Stimulated activated CD8-positive, alpha-beta memory T cell treated with anti-CD3 and anti-CD28 coated beads, Interleukin-2, amount 100 ng/mL, for 48 hours (primary cell): ENCODE measurements at places on chromosomes 16 and 17.

DNA sequence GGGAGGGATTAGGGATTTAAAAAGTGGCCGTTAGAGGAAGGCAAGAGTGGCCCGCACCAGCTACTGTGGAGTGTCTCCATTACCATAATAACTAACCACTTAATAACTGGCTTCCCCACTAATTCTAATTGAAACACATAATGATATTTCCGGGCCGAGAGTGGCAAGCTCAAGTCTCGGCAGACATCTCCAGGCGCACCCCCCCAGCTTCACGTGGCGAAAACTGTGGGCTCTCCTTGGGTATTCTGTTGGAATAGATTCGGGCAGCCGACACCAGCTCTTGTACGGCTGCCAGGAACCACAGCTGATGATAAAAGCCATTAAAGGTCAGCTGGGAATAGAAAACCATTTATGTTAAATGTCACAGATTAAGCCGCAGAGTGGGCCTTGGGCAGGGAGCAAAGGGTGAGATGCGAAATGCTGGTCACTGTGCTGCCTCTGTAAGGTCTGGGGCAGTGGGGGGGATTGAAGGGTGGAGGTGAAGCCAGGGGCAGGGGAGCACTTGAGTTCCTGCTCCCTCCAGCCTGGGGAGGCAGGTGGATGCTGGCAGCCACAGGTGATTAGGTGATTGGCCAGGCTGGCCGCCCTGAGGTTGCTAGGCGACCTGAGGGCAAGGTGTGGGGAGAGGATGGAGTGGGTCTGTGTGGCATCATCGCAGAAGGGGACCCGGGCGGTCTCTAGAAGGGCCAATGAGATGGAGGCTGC is 115.6 kb upstream of the SDK2 start:
- no peak for DNase-seq

DNA sequence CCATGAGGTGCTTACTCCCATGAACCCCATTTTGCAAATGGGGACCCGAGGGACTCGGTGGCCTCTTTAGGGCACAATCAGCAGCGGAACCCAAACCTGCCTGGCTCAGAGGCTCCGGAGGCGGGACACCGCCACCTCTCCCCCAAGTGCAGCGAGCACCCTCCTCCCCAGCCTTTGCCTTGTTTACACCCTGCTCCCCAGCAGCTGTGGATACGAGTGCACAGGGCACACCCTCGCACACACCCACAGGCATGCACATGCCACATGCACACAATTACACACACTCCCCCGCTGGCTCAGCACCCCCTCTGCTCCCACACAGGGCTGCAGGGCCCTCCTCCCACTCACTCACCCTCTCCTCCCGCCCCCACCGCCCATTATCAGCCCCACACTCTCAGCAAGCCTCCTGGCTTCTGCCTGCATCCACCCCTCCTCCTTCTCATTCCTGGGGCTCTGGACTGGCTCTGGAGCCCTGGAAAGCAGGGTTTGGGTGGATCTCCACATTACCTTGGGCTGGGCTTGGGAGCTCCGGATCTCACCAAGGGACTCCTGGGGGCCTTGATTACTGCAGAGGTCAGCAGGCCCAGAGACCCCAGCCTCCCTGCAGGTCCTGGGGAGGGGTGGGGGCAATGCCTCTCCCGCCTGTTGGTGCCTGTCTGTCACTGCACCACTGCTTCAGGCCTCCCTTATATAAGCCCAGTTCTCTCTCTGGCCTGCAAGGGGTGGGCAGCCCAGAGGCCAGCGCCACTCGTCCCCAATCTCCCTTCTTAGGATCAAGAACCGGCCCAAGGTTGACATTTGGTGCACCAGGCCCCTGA is 6.4 kb downstream of the PDK2 start:
- DNase-seq: no peak

DNA sequence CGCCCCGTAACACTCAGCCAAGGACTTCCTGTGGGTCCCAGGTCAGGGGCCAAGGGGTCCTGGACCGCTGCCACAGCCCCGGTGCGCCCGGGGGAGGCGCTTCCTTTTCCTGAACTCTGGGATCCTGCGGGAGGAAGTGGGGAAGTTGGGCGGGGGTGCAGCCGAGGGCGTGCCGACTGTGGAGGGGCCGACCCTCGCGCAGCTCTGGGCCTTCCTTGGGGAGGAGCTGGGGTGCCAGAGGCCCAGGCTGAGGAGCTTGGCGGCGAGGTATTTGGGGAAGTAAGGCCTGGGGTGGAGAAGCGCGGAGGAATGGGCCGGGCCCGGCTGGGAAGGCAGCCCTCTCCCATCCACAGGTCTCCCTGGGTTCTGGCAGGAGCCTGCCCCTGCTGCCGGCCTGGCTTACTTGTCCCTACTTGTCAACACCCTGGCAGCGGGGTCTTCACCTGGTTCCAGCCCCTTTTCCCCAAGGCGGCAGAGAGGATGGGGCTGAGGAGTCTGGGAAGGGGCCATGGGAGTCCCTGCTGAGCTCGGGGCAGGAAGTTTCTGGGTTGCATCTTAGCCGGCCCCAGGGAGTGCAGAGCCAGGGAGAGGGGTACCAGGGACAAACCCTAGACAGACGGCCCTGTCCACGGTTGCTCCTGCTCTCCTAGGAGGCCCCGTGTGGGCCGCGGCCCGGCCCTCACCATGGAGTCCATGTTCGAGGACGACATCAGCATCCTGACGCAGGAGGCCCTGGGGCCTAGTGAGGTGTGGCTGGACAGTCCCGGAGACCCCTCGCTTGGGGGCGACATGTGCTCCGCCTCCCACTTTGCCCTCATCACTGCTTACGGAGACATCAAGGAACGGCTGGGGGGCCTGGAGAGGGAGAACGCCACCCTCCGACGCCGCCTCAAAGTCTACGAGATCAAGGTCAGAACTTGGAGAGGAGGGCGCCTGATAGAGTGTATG is 1.7 kb downstream of the TBKBP1 start:
- no peak for DNase-seq

DNA sequence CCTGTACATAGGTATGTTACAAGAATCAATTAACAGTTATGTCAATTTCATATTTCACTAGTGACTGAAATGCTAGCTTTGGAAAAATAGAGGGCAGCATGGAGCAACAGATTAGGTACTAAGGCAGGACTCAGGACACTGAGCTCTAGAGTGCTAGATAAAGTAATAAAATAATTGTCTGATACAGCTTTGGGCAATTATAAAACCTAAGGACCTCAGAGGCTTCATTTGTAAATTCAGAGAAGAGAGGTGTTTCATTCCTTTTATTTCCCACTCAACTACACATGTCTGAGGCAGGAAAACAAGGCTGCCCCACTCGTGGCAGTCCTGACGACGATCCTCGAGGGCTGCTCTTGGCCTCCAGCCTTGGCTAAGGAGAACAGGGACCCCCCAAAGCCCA is 81.5 kb downstream of the CA4 start:
- no peak for DNase-seq

DNA sequence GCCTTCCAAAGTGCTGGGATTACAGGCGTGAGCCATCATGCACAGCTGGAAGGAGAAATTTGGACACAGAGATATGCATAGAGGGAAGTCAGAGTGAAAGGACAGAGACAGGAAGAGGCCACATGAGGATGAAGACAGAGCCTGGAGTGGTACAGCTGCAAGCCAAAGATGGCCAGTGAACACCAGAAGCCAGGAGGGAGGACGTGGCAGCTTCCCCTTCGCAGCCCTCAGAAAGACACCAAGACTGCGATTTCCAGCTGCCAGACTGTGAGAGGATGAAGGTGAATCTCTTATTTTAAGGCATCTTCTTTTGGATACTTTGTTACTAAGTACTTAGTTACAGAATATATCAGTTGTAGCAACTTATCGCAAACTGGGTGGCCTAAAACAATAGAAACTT is 60.5 kb upstream of the PLCG2 start:
- DNase-seq: no peak

DNA sequence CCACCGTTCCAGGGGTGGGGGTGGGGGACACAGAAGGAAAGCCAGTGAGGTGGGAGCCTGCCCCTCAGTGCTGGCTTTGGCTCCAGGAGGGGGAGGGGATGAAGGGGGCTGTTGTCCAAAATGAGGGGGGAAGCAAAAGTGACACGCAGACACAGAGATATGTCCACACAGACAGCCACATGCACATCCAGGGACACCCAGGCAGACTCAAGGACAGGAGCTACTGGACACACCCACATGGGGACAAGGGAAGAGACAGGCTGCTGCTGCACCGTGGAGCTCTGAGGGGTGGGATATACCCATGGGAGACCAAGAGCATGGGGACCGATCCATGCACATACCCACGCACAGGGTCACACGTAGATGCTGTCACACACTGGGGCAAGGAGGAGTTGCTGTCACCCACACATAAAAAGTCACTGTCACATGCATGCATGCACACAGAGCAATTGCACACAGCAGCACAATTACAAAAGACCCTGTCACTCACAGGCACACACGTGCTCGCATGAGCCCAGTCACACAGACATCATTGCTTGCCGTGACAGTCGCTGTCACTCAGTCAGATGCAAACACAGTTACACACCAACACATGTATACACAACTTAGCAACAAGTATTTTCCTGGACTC is 1.3 kb downstream of the THRA start:
- no peak for DNase-seq

GRCh38 chr17:82017612-82018151 is 5.0 kb downstream of the CENPX start:
- no peak for DNase-seq

GRCh38 chr17:81378941-81379511 is 16.2 kb upstream of the BAHCC1 start:
- no peak for DNase-seq

- DNase-seq: no peak
Measured at GRCh38 chr17:46958041-46958591, 20.9 kb downstream of the RPRML start.

GRCh38 chr17:74252211-74252610 is 21.8 kb upstream of the DNAI2 start:
- DNase-seq: no peak

DNA sequence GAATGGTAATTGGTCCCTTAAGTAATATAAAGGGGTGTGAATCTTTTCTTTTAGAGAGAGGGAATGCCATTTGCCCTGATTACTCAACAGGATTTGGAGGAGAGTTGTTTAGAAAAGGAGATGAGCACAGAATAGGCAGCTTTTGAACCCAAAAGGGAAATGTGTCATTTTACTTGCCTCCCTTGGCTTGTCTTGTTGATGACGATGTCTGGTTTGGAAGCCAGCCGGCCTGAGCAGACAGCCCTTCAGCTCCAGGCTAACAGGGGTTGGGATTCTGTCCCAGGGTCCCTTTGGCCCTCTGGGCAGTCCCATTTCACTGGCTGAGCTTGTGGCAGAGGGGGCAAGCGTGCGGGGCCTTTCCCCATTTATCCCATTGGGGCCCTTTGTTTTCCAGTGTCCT is 22.3 kb upstream of the PRKAR1A start:
- DNase-seq: no peak

- no peak for DNase-seq
Measured at GRCh38 chr17:40538019-40538935, 27.0 kb downstream of the CCR7 start.

GRCh38 chr16:85999778-86000177 is 100.8 kb downstream of the IRF8 start:
- DNase-seq: no peak

DNA sequence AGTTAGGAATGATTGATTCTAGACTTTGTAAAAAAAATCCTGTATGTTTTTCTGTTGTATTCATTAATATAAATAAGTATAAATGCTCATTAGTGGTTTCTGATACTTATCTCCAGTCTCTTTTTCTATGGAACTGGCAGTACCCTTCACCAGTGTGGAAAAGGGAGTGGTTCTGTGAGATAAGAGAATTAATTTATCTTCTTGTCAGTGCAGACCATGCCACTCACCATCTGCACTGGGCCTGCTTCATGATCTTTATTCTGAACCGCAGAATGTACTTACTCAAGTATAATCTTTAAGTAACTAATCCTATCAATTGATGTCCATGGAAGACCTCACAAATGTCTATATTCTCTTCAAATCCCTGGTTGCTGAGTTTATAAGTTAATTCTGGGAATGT is 836.1 kb upstream of the CDH8 start:
- DNase-seq: no peak

DNA sequence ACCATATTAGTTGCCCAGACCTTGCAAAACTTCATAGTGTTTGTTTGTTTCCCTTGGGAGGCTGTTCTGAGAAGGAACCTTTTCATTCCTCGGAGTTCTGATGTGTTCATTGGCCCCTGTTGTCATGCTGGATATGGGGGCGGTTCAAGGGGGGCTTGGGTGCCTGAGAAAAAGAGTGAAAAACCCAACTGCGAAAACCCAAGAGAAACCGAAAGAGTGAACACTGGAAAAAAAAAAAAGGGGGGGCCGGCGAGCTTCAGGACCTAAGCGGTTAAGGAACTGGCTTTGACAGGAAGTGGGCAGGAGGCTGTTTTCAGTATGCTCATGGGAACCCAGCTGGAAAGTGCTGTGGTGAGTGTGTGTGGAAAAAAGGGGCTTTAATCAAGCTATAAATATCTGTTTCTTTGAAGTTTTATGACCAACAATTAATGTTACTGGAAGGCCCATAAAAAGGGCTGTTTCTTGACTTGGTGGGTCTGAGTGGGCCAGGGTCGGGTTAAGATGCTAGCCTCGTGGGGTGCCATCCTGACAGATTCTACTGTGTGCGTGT is 510.7 kb downstream of the MAF start:
- no peak for DNase-seq

DNA sequence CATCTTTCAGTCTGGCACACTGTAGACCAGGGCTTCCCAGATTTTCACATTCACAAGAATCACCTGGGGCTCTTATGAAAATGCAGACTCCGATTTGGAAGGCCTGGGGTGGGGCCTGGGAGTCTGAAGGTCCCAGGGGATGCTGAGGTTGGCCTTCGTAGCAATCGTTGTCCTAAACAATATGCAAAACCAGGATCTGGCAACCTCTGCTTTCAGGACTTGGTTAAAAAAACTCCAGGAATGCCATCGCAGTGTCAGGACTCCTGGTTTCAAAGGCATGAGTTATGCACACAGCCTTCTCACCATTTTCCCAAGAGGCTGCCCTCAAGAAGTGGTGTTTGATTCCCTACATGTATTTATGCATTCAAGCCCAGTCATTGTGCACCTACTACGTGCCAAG is 6.7 kb downstream of the CLEC19A start:
- no peak for DNase-seq

- DNase-seq: no peak
Measured at GRCh38 chr17:67056746-67057490, 12.6 kb downstream of the CACNG1 start.

- DNase-seq: no peak
Measured at GRCh38 chr16:47732523-47733111, 271.5 kb downstream of the PHKB start.

GRCh38 chr17:61393550-61393903 is 6.1 kb upstream of the TBX2 start:
- no peak for DNase-seq

DNA sequence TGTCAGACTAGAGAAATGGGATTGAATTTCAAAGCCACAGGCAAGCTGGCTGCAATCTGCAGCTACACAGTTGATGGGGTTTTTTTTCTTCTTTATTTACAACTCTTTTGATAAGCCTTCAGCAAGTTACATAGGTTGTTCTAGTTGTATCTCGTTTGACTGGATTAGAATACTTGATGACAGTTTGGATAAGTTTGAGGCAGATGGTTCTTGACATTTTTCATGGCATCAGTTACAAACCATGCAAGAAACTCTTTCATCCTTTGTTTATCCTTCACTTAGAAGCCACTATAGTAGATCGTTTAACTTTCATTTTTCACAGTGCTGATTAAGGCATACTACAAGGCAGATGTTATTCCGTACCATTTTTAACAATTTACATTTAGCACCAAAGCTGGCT is 238.9 kb downstream of the TOX3 start:
- DNase-seq: no peak

GRCh38 chr17:63425483-63425882 is 20.6 kb downstream of the CYB561 start:
- DNase-seq: no peak

- DNase-seq: no peak
Measured at GRCh38 chr17:50890675-50891516, 24.7 kb upstream of the TOB1 start.
